ENCODE measurements at places on chromosomes 5 and 9.

GRCh38 chr5:33088176-33088575 is 352.6 kb upstream of the TARS1 start:
- DNase-seq, result no peak

DNA sequence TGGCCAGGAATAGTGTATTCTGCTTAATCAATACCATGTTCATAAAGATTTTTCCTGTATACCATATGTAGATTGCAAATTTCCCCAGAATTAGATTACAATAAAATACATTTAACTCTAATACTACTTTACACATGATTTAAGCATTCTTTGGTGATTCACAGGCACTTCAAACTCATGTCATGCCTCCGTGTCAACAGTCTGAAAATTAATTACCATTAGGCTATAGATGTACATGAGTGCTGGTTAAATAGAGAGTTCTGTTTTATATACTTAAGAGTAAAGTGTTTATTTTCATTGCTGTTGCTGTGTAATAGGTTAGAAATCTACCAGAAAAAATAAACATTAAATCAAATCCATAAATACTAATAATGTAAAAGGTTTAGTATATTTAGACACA is 159.8 kb downstream of the ZSWIM6 start:
- no peak for DNase-seq

DNA sequence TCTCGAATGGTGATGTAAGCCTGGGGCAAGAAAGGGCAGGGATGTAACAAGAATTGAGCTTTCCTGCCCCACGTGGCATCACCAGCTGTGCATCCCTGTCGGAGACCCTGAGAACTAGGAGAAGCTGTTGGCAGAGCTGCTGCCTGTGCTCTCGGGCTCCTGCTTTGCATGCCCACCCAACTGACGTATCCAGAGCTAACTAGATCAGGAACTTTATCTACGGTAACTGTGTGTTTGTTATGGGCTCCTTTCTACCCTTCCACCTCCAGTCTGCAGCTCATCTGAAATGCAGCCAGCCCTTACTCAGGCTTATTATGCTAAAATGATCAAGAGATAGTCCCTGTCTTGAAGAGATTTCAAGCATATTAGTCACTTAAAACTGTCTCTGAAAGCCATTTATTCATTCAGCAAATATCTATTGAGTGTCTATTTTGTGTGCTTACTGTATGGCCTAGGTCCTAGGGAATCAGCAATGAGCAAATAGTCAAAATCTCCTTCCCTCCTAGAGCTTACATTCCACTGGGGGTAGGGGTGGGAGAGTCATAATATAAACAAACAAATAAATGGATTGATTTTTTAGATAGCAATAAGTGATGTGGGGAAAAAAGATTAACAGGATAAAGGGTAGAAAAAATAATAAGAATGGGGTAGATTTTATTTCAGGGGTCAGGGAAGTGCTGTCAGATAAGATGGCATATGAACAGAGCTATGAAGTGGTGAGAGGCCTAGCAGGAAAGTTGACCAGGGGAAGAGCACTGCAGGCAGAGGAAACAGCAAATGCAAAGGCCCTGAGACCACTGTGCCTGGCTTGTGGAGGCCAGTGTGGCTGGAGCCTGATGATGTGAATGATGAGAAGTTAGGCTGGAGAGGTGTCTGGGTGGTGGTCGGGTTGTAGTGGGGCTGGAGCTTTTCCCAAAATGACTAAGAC is 118.2 kb downstream of the GALNT10 start:
- DNase-seq, result no peak

- DNase-seq, result no peak
Measured at GRCh38 chr5:131114754-131115153, 50.3 kb downstream of the HINT1 start.

DNA sequence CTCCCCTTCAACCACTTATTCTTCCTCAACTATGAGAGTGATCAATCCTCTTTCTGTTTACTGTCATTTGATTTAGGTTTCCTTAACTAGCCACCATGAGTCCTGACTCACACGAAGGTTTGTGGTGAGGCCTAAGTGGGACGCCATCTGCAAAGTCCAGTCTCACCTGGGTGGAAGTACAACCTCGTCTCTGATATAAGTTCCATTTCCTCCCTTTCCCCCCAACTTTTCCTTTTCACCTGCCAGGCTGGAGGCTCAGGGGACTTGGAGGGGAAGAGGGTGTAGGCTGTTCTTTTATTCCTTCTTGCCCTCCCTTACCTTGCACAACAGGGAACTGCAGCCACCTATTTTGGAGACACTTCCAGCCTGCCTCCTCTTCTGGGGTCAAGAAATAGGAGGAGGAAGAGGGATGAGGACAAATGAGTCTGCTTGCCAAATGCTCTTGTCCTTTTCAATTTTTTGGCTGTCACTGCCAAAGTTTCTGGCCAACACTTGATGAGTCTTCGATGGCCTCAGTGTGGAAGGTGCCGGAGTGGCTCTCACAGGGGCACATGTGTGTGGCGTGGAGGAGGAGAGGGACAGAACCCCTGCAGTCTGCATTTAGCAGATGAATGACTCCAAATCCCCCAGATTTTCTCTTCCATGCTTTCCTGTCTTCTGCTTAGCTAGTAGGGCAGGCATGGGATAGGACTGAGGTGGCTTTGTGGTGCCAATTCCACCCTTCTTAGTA is 249.6 kb downstream of the NSG2 start:
- no peak for DNase-seq

- DNase-seq, result no peak
Measured at GRCh38 chr9:78209127-78209526, 26.7 kb upstream of the CEP78 start.

DNA sequence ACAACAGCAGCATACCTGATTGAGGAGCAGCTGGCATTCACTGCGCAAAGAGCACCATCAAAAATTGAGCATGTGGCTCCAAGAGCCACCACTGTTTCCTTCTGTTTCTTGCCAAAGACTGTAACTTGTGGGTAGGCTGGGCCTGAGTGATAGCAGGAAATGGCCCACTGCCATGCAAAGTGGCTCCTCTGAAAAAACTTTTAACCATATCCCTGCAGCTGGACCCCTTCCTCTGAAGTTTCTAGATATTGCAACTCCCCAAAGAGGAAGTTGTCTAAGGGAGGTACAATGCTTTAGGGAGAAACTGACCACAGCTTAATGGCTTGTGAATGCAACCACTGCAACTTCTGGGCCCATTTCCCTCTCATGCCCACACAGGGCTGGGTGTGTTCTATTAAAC is 355.4 kb upstream of the PDE4D start:
- no peak for DNase-seq

Measured in T-helper 2 cell (primary cell).